Stimulated activated CD4-positive, alpha-beta T cell treated with anti-CD3 and anti-CD28 coated beads, Interleukin-2, amount 100 ng/mL, for 48 hours (primary cell): ENCODE measurements at places on chromosomes 7 and 10.
A peak's percentile ranks its signal among the peaks of the same experiment; 100 is the strongest.

DNA sequence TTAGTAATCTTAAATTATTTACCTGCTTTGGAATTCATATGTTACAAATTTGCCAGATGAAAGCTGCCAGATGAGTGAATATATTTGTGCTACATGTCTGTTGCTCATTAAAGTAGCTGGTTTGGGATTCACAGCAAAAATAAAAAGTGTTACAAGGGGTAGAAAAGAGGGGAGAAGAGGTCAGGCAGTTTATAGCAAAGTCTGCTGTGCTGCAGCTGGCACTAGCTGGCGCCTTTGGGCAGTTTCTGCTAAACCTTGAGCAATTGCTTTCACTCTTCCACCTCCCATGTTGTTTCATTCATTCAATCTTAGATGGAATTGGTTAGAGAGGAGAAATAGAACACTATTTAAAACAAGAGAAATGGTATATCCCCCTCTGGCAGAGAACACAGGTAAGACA, 404.1 kb upstream of the LRGUK start:
- no peak for DNase-seq

DNA sequence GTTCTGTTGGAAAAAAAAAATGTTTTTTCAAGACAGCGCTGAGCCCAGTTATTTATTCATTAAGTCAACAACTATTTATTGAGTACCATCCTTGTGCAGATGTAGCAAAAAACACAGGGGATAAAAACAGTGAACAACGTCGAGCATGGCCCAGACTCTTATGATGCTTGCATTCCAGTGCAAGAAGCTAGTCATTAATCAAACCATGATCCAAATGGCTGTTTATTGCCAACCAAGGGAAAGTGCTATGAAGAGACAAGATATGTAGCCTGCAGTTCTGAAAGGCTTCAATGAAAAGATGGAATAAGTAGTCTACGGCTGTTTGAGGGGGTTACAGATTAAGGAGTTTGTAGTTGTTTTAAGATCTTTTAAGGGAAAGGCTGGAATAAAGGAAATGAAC, 262.3 kb downstream of the NEBL start:
- no peak for DNase-seq

DNA sequence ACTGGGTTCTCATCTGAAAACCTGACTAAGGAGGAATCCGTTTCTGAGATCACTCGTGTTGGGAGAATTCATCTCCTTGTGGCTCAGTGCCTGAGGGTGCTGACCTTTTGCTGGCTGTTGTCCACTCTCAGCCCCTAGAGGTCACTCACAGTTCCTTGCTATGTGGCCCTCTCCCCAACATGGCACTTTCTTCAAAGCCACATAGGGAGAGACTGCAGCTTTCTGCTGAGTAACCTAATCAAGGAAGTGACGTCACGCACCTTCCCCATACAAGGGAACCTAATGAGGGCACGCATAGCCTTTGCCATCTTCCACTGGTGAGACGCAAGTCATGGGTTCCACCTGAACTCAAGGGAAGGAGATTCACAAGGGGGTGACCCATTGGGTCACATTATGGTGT, 23.2 kb downstream of the STEAP1B start:
- no peak for DNase-seq

DNA sequence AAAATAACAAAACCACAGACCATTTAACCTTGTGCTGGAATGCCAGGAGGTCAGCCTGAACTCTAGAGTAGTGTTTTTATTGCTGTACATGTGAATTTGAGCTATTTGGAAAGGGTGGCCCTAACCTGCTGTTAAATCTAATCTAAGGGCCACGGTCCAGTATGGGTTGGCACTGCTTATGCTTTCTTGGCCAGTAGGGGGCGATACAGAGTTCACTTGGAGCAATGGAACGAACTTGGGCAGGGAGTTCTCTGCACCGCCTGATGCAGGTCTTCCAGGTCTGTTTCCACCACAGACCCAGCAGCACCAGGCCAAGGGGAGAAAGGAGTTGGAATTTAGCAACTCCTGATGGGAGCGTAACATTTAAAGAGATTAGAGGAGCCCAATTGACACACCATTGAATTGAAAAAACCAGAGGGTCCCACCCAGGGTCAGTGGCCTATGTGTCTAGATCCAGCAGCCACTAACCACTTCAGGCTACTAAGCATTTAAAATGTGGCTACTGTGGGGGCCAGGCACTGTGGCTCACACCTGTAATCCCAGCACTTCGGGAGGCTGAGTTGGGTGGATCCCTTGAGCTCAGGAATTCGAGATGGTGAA, 75.7 kb upstream of the EFCAB10 start:
- peak; percentile 81 for DNase-seq
